ENCODE measurements at places on chromosomes 13 and 19.

DNA sequence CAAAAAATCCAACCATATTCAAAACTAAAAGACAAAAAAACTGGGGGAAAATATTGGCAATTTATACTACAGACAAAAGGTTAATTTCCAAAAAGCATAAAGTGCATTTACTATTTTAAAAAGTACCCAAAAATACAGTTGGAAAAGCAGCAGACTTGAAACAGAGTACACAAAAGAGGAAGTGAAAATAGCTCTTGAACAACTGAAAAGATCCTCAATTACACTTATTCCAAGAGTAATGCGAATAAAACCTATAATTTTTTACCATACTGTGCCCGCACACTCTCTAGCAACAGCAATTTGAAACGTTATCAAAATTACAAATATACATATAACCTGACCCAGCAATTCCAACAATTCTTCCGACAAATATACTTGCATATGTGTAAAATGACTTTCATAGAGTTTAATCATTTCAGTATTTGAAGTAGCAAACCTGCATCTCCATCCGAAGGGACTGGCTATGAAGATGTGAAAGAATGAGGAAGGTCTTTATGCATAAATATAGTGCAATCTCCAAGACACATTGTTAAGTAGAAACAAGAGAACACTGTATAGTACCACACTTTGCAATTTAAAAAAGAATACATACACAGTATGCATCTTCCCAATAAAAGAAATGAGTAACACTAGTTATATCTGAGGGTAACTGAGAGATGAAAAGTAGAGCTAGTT lies 25.4 kb downstream of the ALG5 start:
- DNase-seq: no peak

GRCh38 chr19:46080561-46080960 lies 39.8 kb upstream of the IGFL4 start:
- DNase-seq: no peak

DNA sequence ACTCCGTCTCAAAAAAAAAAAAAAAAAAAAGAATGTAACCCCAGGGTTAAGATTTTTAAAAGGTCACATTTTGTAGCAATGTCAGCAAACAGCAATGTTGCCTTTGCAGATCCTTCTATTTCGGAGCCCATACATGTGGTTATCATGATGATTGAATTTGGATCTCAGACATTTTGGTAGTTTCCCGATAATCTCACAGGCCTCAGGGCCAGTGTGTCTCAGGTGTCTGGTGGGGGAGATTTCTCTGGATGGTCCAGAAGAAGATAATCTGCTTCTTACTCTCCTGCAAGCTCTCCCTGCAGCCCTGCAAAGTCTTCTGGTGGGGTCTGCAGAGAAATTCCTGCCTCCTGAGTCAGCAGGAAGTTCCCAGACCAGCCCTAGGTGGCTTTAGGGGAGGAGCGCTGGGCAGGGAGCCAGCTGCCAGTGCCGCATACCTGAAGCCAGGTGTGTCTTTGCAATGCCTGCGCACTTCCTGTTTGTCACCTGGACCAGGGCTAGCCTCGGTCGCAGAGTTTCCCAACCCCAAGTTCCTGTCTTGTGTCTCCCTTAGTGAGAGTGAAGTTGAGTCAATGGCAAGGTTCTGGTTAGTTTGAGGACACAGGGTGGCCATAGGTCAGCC lies 1.4 kb downstream of the SH2D3A start:
- DNase-seq: no peak

DNA sequence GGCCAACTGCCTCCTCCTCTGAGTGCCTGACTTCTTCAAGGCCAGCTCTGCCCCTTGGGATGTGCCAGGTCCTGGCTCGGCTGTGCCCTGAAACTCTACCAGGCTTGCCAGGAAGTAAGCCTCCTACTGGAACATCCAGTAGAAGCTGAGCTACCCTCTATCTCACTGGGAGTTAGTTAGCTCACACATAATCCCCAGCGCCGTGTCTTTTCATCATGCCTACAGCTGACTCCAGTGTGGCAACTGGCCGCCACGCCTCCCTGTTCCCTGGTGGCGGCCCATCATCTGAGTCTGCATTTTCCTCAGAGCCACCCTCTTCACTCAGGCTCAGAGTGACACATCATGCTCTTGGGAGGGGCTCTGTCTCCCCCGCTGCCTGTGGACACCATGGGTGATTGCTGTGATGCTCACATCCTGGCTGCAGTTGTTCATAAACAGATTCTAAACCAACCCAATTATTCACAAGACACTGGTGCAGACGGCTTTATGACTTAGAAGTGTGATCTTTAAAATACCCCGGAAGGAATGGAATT lies 131.9 kb upstream of the IRS2 start:
- no peak for DNase-seq

DNA sequence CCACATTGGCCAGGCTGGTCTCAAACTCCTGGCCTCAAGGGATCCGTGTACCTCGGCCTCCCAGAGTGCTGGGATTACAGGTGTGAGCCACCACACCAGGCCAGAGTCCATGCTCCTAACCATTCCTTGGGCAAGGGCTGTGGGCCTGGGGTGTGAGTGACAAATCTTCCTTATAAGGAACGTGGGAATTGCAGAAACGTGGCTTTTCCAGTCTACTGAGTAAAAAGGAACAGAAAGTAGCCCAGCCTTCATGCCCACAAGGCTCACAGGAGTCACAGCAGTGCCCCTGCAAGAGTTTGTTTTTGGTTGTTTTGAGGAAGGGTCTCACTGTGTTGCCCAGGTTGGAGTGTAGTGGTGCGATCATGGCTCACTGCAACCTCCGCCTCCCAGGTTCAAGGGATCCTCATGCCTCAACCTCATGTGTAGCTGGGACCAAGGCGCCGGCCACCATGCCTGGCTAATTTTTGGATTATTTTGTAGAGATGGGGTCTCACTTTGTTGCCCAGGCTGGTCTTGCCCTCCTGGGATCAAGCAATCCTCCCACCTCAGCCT lies 5.1 kb downstream of the MYPOP start:
- no peak for DNase-seq

GRCh38 chr13:24050796-24051715 lies 109.5 kb upstream of the SPATA13 start:
- DNase-seq: no peak

DNA sequence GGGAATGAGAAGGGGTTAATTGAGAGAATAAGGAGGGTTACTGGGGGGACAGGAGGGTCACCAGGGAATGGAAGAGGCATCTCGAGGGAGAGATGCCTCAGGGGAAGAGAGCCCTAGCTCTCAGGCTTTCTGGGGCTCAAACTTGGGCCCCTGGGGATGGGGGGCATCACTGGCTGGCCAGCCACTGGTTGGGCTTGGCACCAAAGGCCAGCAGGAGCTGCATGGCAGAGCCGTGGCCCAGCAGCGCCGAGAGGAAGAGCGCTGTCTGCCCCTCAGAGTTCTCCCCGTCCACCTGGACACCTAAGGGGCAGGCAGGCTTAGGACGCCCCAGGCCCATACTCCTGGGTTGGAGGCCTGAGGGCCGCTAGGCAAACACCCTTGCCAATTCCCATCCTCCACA lies 17.5 kb downstream of the ARHGAP33 start:
- DNase-seq: no peak

GRCh38 chr13:51820016-51820597 lies 16.1 kb upstream of the DHRS12 start:
- no peak for DNase-seq

DNA sequence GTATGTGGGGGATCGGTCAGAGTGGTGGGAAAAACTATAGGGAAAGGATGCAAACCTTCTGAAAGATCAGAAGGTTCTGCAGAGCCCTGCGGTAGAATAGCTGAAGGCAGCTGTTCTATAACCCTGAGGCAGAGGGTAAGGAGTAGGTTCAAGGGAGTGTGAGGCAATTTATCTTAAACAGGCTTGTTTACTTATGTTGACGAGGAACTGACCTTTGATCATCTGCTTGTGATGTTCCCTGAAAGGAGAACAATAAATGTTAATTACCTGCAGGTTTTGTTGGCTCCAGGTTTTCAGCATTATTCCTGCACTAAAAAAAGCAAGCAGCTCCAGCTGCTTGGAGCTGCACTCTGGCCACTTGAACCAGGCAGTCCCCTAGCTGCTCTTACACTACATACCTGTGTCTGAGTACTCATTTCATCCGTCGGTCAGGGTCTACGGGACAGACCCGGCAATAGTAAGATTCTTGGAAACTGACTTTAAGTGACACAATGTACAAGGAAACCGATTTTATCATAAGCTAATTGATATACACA lies 202.1 kb downstream of the TBC1D4 start:
- DNase-seq: no peak

DNA sequence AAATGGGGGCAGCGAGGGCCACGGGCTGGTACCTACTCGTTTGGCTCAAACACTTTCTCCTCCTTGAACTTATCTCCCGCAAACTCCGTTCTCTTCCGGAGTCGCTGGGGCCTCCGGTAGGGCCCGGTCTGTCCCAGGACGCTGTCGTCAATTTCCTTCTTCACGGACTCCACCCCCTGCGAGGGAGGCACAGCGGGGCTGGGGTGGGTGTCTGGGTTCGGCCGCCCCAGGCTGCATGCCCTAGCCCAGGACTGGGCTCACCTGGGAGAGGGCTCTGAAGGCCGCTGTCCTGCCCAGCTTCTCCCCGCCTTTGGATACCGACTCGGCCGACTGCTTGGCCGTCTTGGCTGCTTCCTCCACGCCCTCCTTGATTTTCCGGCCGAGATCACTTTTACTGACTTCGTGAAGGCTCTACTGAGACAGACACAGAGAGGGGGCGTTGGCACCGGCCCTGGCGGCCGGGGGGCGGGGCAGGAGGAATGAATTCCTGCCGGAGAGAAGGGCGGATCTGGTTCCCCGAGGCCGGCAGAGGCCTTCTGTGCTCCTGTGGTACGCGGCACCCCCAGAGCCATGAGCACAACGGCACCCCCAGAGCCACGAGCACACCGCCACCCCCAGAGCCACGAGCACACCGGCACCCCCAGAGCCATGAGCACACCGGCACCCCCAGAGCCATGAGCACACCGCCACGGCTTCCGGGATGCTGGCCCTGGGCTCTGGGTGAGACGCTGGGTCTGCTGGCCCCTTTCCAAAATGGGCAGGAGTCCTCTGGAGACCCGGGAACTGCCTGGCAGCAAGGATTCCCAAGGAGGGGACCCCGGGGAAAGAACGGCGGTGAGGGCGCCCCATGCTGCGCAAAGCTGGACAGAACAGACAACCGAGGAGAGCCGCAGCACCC lies 8.1 kb upstream of the CTXN1 start:
- no peak for DNase-seq
